ENCODE measurements at places on chromosomes 6 and 20.

- DNase-seq = no peak
These were observed 30.4 kb downstream of the IBTK start for GRCh38 chr6:82217018-82217586.

- peak; percentile 16 for DNase-seq
These were observed 28.4 kb downstream of the SYNDIG1 start for GRCh38 chr20:24497851-24498250.

DNA sequence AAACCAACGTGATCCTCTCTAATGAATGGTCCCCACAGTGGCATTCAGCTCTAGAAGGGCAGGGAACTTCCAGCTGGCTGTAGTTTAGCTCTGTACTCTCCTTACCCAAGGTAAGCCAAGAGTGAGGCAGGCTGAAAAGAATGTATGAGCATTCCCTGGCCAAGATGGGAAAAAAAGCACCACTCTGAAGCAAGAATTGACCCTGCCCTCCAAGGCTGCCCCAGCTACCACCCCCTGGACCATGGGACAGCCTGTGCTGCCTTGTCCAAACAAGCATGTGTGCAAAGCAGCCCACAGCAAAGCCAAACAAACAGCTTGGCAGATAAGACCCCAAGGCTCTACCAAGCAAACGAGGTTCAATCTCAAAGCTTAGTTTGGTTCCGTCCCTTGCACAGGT, 73.9 kb downstream of the GFOD1 start:
- DNase-seq = no peak

GRCh38 chr6:157383471-157383870, 2.5 kb downstream of the ZDHHC14 start:
- no peak for DNase-seq

GRCh38 chr20:56358070-56358469, 704 bp upstream of the FAM210B start:
- DNase-seq = no peak

- no peak for DNase-seq
These were observed 142.0 kb upstream of the GMDS start for GRCh38 chr6:2387445-2387844.

GRCh38 chr6:79330704-79331103, 96.2 kb upstream of the HMGN3 start:
- DNase-seq = no peak

GRCh38 chr20:32858189-32858588, 534 bp upstream of the EFCAB8 start:
- peak; percentile 7 for DNase-seq

GRCh38 chr6:12414096-12414675, 124.0 kb downstream of the EDN1 start:
- DNase-seq = no peak

- DNase-seq = no peak
These were observed 2.7 kb downstream of the SERPINB6 start for GRCh38 chr6:2968600-2969135.

DNA sequence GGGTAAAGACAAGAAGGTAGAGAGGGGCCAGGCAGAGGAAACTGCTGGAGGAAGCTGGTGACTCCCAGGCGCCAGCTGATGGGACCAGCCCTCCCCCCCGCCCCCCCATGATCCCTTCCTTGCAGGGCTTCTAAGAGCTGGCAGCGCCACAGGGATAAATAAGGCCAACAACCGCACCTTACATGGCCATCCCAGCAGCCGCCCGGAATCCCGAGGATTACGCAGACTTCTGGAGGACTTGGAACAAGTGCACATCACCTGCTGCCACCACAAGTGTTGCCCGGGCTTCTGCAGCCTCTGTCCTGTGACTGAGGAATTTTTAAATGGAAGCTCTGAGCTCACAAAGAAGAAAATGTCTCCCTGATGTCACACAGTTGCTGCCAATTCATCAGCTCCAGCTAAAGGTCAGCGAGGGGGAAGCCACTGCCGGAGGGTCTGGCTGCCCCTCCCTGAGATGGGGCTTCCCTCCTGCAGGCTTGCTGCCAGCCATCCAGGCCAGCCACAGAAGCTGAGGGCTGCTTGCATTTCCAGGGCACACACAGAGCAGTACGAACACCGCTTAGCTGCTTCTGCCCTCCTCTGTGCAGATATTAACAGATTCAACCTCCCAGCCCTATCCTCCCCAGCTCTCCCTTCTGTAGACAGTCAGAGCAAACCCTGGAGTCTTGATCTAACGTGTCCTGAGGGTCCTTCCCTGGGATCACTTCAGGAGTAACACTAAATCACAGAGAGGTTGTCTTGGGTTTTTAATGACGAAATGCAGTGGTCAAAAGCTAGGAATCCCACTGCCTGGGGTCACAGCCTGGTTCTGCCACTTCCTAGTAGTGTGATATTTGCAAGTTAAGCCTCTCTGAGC, 38.6 kb upstream of the PIM1 start:
- no peak for DNase-seq

DNA sequence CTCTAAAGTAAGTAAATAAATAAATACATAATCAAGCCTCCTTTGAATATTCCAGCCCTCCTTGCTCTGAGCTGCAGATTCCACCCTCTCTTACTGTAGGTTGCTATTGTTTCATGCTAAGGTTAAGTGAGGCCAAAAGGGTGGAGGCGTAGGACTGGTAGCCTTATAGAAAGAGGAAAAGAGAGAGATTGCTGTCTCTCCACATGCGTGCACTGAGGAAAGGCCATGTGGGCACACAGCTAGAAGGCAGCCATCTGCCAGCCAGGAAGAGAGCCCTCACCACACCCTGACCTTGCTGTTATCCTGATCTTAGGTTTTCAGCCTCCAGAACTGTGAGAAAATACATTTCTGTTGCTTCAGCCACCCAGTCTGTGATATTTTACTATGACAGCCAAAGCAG, 87.4 kb upstream of the SHLD1 start:
- DNase-seq = no peak

GRCh38 chr6:126672649-126673048, 332.7 kb downstream of the CENPW start:
- DNase-seq = no peak

DNA sequence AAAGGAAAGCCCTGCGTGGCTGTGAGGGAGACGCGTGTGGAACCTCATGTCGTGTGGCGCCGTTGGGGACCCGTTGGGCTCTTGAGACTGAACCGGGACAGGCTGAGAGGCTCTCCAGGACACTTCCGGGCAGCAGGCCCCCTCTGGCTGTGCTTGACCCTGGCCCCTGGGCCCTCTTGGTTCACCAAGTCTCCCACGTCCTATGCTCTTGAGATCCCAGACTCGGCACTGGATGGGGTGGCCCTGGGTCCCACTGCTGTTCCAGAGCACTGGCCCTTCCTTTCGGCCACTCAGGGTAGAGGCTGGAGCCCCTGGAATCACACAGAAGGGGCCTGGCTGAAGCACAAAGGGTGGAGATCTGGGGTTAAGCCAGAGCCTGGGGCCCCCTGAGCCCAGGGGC, 30.4 kb downstream of the NTSR1 start:
- no peak for DNase-seq

DNA sequence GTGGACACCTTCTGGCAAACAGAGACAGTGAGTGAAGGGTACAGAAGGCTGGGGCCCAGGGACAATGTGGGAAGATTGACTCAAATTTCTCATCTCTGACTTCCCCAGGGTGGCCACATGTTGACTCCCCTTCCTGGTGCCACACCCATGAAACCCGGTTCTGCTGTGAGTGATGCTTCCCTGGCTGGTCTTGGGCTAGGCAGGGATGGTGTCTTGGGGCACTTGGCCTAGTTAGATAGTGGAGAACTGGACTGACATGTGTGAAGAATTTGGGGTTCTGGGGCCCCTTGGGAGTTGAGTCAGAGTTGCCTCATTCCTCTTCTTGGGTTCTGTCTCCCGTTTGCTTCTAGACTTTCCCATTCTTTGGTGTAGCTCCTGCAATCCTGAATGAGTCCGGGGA, 34.2 kb downstream of the GSS start:
- no peak for DNase-seq

- no peak for DNase-seq
These were observed 89.0 kb downstream of the CD40 start for GRCh38 chr20:46206992-46207549.

GRCh38 chr6:116472706-116473105, 11.5 kb downstream of the CALHM6 start:
- no peak for DNase-seq

- DNase-seq = no peak
These were observed 761.2 kb downstream of the TENT5A start for GRCh38 chr6:80991316-80991715.

DNA sequence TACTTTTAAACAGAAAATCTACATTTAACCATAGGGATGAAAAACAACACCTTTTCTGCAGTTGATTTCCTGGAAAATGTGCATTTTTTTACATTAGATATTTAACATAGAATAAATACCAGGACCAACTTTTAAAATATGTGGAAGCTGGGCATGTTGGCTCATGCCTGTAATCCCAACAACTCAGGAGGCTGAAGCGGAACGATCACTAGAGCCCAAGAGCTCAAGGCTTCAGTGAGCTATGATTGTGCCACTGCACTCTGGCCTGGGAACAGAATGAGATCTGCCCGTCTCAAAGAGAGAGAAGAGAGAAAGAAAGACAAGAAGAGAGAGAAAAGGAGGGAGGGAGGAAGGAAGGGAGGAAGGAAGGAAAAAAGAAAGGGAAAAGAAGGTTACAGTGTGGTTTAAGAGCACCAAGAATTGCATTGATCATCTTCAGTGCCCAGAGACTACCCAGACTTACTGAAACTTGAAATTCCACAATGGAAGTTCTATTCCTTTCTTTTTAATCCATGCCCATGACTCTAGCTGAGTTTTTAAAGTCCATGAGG, 189.4 kb upstream of the ARID1B start:
- no peak for DNase-seq

DNA sequence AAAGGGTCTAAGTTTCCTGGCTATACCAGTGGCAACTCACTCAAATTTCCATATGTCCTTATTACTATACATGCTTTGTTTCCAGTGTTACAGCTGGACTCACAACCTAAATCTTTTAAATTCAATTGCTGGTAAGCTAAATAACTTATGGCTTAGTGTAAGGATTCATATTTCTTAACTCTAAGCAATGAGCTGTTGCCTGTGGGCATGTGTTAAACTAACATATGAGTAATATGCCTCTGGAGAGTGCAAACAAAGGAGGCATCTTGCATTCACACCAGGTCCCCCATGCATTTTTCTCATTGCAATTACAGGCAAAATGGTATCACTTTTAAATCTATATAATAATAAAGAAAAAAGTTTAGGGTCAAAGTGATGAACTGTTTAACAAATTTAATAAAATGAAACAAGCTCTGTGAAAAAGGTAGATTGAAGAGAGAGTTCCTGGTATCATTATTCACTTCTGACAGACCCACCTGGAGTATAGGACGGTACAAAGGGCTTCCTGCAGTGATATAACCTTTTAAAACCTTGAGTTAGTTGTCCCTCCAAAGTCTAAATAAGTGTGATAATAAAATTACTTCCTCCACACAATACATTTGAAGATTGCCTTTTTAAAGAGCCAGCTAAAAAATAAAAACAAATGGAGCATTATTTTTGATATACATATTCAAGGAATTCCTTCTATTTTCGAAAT, 57.6 kb upstream of the HMGCLL1 start:
- no peak for DNase-seq

DNA sequence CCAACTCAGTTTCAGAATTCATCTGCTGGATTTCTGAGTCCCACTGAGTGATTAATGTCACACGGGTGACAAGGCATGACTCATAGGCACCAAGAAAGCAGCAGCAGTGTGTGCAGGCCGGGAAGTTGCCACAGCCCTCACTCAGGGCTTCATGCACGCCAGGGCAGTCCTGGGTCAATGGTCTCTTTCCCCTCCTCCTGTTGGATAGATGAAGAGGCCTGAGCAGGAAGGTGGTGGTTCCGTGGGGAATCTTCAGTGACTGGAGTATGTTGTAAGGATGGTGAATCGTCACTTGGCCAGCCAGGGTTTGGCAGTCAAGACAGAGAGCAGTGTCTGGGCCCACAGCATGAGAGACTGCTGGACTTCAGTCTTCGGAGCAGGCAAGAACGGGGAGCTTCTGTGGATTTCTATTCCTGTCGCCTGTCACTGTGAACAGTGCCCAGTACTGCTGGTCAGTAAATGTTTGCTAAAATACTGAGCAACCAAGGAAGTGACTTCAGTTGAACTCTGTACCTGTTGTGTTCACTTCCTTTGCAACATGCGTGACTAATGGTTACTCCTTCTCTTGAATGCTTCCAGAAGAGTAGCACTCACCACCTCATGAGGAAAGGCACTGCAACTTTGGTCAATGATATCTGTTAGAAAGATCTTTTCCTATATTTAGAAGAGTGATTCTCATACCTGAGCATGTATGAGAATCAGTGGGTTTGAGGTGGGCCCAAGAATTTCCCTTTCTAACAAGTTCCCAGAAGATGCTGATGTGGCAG, 62.0 kb upstream of the CD93 start:
- DNase-seq = no peak

DNA sequence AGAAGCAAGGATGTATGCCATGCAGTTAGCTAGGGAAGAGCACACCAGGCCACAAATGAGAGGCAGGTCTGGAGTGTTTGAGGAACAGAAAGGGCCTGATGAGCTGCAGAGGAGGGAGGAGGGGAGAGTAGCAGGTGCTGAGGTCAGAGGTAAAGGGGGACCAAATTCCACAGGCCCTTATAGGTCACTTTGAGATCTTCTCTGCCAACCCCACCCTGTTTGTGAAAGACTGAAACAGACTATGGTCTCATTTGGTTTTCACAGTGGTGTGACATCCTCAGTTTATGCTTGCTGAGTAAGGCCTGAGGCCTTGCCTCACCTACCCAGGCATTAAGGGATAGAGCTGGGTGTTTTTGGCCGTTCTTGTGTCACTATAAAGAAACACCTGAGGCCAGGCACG, 187.7 kb upstream of the MYLIP start:
- DNase-seq = no peak

Measured in NCI-H2171 (cell line).